ENCODE measurements at places on chromosomes 2 and 18.

GRCh38 chr2:3154700-3155099 is 222.9 kb downstream of the EIPR1 start:
- DNase-seq = no peak

DNA sequence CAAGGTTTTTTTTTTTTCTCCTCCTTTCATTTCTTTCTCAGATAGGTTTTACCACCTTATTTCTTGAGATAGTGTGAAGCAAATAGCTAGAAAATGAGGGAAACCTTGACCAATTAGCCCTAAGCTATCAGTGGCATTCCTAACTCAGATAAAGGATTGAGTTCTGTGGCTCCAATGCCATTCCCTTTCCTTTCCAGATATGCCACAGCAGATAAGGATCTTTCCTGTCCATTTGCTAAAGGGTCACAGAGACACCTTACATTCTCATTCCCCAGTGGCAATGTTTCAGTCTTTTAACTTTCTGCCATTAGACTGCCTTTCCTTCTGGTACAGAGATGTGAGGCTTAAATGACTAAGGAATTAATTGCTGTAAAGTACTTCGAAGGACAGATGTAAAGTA is 81.7 kb downstream of the MGAT5 start:
- no peak for DNase-seq

GRCh38 chr18:59459369-59460071 is 100.5 kb upstream of the LMAN1 start:
- no peak for DNase-seq

DNA sequence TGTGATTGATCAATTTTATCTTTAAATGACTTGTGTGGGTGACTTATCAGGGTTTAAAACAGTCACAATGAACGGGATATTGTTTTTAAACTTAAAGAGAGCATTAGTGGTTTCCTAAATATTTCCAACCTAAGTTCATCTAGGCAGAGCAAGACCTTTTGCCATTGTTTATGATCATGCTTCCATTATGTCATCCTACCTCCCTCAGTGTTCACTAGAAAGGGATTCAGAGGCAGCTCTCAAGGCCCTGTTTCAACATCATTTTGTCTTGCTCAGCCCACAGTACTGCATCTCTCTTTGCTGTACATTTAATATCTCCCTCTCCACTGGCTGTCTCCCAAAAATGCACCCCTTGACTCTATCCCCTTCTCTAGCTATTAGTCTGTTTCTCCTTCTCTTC is 21.5 kb upstream of the PELI1 start:
- DNase-seq = no peak

GRCh38 chr2:241061275-241061674 is 40.8 kb downstream of the MTERF4 start:
- DNase-seq = no peak

GRCh38 chr2:157431176-157431575 is 12.7 kb downstream of the CYTIP start:
- no peak for DNase-seq

Measured in effector CD4-positive, alpha-beta T cell (primary cell).